Naive thymus-derived CD8-positive, alpha-beta T cell (primary cell): ENCODE measurements at places on chromosomes 6 and 20. TPM values are rescaled to one million over a fixed set of nuclear protein-coding genes. Genes with fewer than 3 reads are reported as not detected.

Gene TMEM217
- 0.71 TPM for polyA plus RNA-seq

GRCh38 chr20:48478806-48479585, 348.8 kb downstream of the PREX1 start:
- no peaks in the 10 kb centered on the region for H3K36me3 ChIP-seq
- H3K27me3 ChIP-seq = peaks cover 22% of the 10 kb centered on the region
- DNase-seq = no peak
- H3K4me3 ChIP-seq = no peak overlapping the region
- H3K4me1 ChIP-seq = peaks cover 2% of the 10 kb centered on the region
- no peak overlapping the region for H3K27ac ChIP-seq

GRCh38 chr6:162862462-162862861, 134.7 kb downstream of the PACRG start:
- DNase-seq = no peak
- peaks cover 7% of the 10 kb centered on the region for H3K27me3 ChIP-seq
- no peaks in the 10 kb centered on the region for H3K4me1 ChIP-seq
- no peaks in the 10 kb centered on the region for H3K36me3 ChIP-seq
- no peak overlapping the region for H3K4me3 ChIP-seq

Gene DEF6
- 93.7 TPM for polyA plus RNA-seq
